ENCODE measurements at places on chromosomes 5 and 9. TPM values are rescaled to one million over a fixed set of nuclear protein-coding genes. Genes with fewer than 3 reads are reported as not detected.

The GNAQ gene
- total RNA-seq, result 22.7 TPM

The SAPCD2 gene
- 3.9 TPM for total RNA-seq

DNA sequence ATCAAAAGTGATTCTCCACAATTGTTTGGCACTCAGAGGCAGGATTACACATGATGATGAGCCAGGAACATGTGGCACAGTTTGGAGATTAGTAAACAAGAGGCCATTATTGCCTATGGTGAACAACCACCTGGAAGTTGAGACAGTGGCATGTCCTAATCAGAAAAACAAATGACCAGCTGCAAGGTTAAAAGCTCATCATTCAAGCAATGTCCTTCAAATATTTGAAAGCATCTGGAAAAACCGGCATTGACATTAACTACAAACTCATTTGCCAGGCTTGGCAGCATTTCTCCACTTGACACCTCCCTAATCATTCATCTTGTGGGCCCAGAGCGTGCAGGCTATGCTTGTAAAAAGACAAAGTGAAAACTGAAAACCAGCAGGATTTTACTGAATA is 80.6 kb upstream of the MEGF10 start:
- peaks cover 10% of the 10 kb centered on the region for H3K27me3 ChIP-seq
- peaks cover 3% of the 10 kb centered on the region for H3K4me1 ChIP-seq
- H3K4me3 ChIP-seq, result no peak overlapping the region

The CFAP77 gene
- total RNA-seq, result not detected

DNA sequence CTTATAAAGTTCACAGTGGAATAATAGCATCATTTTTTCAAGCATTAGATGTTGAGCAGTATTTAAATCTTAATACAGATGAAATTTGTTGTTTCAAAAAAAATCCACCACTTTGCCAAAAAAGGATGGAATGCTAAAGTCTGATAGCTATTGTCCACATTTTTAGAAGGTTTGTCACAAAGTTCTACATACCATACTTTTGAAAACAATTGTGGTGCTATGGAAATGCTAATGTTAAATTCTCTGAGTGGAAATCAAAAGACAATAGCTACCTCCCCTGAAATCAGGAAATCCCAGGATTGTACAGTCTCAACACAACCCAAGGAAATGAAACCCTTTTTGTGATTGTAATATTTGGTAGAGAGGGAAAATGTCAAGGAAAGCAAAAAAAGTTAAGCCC is 19.3 kb upstream of the GRAMD2B start:
- DNase-seq, result no peak
- H3K27me3 ChIP-seq, result no peaks in the 10 kb centered on the region
- H3K27ac ChIP-seq, result no peak overlapping the region
- H3K36me3 ChIP-seq, result no peaks in the 10 kb centered on the region

- no peak for DNase-seq
- H3K36me3 ChIP-seq, result peaks cover 58% of the 10 kb centered on the region
- peak overlapping the region; percentile 72 for H3K27ac ChIP-seq
- H3K4me1 ChIP-seq, result peaks cover 23% of the 10 kb centered on the region
- no peak overlapping the region for H3K4me3 ChIP-seq
These were observed 48.1 kb downstream of the KCNV2 start for GRCh38 chr9:2765250-2765880.

GRCh38 chr5:135438636-135439221 is 8.4 kb downstream of the DCANP1 start:
- H3K36me3 ChIP-seq, result no peaks in the 10 kb centered on the region
- no peaks in the 10 kb centered on the region for H3K27me3 ChIP-seq
- H3K27ac ChIP-seq, result no peak overlapping the region

DNA sequence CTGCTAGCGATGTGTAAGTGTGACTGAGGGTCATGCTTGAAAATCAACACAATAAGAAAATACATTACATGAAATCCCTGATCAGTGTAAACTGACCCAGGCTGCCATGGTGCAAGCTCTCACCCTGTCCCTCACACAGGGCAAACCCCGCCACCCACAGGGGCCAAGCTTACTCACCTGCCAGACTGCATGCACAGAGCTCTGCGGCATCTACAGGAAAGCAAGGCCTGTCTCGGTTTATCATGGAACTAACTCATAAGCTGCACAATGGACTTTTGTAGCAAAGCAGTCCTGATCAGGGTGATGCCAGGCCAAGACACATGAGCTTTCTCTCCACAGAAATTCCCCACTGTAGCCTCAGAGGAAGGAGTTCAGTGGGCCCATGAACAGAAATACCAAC is 9.7 kb downstream of the IPPK start:
- H3K4me1 ChIP-seq, result peaks cover 25% of the 10 kb centered on the region
- DNase-seq, result no peak
- H3K27me3 ChIP-seq, result no peaks in the 10 kb centered on the region

The LEAP2 gene
- total RNA-seq, result 2.0 TPM

DNA sequence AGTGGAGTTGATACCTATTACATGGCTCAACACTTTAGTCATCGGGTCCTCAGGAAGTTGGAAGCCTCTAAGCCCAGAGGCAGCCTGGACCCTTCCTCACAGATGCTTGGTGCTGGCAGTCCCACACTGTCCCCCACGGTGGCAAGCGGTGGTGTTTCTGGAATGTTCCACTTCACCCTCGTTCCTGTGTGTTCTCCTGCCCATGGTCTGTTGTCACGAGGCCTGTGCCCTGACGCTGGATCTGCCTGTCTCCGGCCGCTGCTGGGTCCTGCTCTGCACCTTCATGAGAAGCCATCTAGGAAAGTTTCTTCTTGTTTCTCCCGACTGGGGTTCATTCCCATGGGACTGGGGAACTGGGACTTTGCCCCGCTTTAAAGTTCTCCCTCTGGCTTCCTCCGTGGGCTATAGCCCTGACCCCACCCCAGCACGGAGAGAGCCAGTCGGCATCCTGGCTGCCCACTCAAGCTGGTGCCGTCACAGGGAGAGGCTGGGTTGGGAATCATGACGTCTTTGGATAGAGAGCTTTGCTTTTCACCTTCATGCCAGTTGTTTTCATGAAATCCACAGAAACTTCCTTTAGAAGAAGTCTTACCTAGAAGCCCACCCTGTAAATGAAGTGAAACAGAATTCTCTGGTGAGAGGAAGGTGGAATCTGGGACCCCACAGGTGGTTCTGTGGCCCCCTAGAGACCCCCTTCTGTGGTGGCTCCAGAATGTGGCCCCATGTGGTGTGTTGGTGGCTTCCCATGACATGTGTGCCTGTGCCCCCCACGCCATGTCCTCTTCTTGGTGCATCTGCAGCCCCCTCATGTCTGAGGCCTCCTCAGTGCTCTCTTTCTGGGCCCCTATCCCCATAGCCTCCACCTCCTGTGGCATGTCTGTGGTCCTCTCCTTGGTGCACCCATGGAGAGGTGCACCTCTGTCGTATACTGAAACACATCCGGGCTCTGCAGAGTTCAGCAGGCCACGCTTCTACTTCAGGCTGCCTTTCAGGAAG is 43.8 kb downstream of the TRIP13 start:
- no peak overlapping the region for H3K27ac ChIP-seq
- peaks cover 12% of the 10 kb centered on the region for H3K4me1 ChIP-seq
- no peaks in the 10 kb centered on the region for H3K36me3 ChIP-seq
- DNase-seq, result no peak

DNA sequence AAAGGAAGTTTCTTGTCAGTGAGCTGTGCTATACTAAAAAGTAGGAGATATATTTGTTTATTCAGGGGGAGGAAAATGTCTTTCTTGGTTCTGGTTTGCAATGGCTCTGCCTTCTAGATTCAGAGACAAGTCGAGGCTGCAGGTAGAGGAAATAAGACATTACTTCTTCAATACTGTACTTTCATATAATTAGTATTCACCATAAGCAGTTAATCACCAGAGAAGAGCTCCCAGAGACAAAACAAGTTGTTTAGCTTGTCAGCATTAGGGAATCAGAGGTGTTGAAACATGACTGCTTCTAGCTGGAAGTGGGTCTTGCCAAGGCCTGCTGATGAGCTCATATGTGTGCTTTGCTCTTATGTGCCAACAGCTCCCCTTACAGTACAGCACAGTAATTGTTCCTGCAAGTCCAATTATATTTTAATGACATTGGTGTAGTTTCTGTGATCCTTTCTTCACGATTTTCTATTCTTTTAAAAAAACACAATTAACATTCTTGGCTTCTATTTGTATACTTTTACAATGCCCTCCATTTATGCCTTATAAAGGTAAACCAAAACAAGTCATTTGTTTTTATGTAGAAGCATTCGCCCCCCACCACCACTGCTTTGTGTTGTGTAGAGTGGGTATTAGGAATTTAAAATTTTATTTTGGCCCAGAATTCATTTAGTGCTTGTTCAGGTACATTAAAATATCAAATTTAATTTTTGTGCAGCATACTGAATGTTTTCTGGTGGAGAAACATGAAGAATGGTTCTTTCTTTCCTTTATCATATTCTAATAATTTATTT is 112.2 kb downstream of the RPS23 start:
- no peak overlapping the region for H3K27ac ChIP-seq
- no peaks in the 10 kb centered on the region for H3K27me3 ChIP-seq
- peak; percentile 56 for DNase-seq
- no peak overlapping the region for H3K4me3 ChIP-seq

- no peak overlapping the region for H3K27ac ChIP-seq
- H3K36me3 ChIP-seq, result no peaks in the 10 kb centered on the region
- no peak for DNase-seq
- no peaks in the 10 kb centered on the region for H3K4me1 ChIP-seq
- no peak overlapping the region for H3K4me3 ChIP-seq
These were observed 44.6 kb upstream of the FCN1 start for GRCh38 chr9:134962065-134962972.

- peaks cover 11% of the 10 kb centered on the region for H3K27me3 ChIP-seq
- no peak overlapping the region for H3K27ac ChIP-seq
- H3K4me1 ChIP-seq, result peaks cover 8% of the 10 kb centered on the region
- no peak overlapping the region for H3K4me3 ChIP-seq
These were observed 33.9 kb upstream of the FAM120A start for GRCh38 chr9:93417538-93417937.
